Posterior cingulate gyrus (tissue), 11 donors: ENCODE measurements at places on chromosomes 1 and 21.

DNA sequence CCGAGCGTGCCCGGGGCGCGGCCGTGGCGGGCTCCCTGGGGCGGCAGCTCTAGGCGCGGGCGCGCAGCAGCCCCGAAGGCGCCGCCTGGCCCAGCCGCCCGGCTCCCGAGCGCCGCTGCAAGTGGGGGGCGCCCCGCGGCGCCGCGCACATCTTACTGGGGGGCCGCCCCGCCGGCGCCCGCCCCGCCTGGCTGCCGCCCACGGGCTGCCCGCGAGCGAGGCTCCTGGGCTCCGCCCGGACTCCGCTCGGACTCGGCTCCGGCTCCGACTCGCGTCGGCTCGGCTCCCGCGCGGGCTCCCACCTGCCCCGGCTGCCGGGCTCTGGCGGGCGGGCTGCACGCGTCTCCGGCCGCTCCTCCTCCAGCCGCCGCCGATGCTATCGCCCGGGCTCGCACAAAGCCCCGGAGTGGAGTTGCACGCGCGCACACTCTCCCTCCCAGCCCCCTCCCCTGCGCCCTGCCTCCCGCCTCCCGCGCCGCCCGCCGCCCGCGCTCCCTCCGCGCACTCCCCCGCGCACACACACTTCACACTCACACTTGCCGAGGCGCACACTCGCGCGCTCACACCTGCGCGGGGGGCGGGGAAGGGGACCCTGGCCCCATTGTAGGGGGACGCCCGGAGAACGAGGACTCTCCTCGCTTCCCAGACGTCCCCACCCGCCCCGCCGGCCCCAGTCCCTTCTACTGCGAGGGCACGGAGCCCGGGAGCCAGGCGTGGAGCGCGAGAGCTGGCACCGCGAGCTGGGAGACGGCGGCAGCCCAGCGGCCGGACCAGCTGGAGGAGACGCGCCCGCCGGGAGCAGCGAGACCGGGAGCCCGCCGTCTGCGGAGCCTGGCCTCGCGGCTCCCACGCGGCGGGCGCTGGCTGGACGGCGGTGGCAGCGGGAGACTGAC lies at the start of gene GRIK3:
Gene GRIK3 (minus strand): TSS at position 395 of the 893 bp plus-strand sequence. CDS start 407 bp downstream, outside the sequence.
- peak; percentile 53 for DNase-seq

DNA sequence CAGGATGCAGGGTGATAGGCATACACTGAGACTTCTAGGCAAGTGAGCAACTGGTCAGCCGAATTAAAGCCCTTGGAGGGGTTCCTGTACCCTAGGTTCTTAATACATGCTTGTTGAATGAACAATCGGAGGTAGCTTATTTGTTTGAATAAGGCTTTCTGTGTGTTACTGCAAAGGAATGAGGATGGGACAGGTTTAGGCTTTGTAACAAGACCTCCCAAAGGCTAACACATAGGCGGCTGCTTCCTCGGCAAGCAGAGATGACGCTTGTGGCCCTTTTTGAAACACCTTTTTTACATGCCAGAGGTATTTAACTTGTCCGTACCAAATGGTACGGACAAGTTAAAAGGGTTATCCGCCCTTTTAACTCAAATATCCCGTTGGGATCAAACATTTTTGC lies 511.6 kb downstream of the KIF26B start:
- DNase-seq = no peak

DNA sequence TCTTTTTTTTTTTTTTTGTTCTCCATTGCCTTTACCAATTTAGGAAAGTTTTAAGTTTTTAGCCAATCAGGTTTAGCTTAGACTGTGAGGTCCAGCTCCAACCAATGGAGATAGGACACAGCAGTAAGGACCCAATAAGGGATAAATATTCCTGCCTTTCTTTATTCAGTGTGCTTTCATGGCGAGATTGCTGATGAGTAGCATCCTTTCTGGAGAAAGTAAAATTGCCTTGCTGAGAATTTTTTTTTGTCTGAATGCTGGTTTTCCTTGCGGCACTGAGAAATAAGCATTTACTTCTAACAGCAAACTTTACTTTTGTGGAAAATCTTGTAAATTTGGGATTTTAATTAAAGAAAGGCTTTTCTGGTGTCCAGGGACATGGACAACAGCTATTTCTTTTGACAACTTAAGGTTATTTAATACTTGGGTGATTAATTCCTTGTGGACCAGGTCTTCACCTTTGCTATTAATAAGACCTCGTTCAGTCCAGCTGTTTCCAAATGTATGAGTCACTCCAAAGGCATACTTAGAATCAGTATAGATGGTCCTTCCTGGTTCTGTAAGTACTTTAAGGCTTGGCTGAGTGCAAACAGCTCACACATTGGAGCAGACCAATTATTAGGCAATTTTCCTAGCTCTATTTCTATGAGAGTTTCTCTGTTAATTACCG lies 54.1 kb downstream of the SERINC2 start:
- no peak for DNase-seq

DNA sequence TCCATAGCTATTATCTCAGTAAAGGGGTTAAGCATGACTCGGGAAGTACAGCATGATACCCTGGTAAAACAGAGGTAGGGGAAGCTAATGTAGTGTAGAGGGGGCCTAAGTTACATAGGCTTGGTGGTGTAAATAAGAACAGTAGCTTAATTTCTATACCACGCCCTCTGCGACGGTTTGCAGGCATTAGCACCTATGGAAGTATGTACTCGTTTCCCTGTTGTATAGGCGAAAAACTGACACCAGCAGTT lies 470 bp upstream of the NAXE start:
- DNase-seq = no peak

GRCh38 chr1:27473755-27474154 lies 16.2 kb downstream of the WASF2 start:
- no peak for DNase-seq

DNA sequence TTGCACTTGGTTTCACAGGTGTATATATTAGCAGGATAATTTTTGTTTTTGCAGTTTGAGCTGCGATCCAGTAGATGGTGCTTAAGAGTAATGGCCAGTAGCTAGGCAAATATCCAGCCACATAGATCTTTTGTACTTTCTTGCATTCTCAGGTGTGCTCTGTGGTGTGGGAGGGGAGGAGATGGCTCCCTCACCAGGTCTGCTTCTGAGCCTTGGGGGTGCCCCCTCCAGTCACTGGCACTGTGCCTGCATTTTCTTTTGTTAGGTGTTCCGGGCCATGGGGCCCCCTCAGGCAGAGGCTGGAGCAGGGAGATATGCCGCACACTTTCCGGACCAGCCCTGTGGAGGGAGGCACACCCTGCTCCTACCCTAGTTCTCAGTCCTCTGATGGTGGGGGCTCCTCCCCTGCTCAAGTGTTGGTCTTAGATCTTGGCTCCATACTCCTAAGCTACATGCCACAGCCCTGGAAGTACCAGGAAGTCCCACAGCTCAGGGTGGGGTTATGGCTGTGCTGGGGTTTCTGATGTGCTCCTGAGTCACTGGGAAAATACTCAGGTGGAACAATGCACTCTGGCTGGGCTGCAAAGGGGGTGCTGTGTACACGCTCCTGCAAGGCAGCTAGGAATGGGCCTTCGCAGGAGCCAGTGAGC lies 197.6 kb upstream of the DMRTA2 start:
- DNase-seq = no peak

DNA sequence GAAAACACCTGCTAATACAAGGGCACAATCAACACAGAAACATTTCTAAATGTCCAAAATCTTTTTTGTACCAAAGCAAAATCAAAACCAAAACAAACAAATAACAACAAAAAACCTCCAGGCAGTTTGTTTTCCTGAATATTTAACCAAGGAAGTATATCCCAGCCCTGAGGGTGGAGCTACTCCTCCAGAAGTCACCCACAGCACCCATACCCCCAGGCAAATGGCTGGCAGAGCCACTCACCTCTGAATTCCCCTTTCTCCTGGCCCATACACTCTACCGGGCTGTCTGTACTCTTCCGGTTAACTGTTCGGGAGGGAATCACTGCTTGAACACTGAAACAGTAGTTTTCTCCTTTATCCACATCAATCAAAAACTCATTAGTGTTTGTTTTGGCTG lies 9.5 kb downstream of the F3 start:
- no peak for DNase-seq

DNA sequence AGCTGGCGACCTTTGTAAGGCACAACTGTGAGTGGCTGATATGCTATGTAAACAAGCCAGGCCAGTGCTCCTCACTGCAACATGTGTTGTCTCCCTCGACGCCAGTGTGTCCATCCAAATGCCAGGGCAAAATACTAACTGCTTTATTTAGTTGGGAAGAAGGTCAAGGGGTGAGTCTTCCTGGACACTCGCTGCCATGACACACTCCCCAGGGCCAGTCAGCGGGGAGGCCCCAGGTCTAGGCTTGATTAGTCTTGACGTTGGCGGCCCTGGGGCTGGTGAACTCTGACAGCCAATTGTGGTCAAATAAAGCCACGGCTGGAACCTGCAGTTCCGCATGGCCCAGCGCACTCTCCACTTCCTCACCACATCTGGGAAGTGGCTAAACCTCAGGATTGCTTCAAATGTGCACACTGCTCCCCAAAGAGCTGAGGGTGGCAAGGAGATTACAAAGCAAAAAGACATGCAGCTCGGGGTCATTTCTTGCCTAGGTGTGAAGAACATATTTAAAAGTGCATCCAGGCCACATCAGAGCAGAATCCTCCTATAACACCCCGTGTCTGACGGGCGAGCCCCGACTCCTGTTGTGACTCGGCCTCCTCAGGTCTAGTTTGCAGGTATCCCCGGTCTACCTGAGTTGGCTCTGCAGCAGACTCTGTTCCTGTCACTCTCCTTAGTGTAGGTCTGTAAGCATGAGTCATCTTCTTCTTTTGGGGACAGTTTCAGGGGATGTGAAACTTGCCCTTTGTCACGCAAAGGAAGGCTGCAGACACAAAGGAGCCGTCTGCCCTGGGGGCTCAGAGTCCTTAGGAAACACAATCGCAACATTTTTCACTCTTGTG lies 183.5 kb downstream of the RUNX1 start:
- peak; percentile 88 for DNase-seq

DNA sequence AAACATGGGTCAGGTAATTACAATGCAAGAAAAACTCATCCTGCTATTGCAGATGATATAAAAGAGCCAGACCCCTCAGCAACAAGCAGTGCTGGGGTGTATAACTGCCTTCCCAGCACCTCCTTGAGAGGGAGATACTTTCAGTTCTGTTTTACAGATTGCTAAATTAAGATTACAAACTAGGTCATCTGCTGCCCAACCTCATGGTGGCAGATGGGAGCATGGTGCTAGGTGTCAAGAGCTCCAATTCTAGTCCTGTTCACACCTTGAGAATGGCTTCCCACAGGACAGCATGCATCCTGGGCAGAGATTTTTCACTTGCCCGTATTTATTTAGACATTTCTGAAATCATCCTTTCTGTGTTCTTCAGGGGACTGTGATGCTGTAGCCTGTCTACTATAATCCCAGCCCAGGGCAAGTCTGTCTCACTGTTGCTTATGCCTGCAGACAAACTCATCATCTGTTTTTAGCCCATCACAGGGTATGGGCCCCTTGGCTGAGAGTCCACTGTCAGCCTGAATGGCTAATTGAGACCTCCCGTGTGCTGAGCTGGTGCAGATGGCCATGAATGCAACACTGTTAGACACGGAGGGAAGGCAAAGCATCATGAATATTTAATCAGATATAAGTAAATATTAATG lies 40.2 kb upstream of the PBX1 start:
- DNase-seq = no peak

GRCh38 chr21:37337831-37338230 lies 28.7 kb upstream of the DYRK1A start:
- no peak for DNase-seq

- no peak for DNase-seq
Observed at GRCh38 chr1:35447278-35447677, 109.9 kb downstream of the KIAA0319L start.

- DNase-seq = no peak
Observed at GRCh38 chr1:112524986-112525385, 16.2 kb downstream of the WNT2B start.

DNA sequence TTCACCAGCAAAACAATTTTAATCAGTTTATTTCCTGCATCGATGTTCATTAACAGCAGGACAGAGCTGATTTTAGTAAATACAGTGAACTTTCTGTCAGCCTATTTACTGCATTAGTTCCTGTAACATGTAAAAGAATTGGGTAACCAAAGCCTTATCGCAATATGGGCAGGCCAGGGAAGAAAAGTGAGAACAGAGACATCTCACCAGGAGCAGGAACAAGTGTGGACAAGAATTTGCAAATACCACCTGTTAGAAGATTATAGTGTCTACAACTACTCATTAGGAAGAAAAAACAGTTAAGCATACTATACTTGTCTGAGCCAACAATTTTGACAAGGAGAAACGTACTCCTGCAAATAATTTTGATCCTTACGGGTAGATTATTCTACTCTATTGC lies 1293.9 kb downstream of the PLA2G4A start:
- DNase-seq = no peak

- no peak for DNase-seq
Observed at GRCh38 chr1:6143395-6143794, 36.7 kb downstream of the CHD5 start.

DNA sequence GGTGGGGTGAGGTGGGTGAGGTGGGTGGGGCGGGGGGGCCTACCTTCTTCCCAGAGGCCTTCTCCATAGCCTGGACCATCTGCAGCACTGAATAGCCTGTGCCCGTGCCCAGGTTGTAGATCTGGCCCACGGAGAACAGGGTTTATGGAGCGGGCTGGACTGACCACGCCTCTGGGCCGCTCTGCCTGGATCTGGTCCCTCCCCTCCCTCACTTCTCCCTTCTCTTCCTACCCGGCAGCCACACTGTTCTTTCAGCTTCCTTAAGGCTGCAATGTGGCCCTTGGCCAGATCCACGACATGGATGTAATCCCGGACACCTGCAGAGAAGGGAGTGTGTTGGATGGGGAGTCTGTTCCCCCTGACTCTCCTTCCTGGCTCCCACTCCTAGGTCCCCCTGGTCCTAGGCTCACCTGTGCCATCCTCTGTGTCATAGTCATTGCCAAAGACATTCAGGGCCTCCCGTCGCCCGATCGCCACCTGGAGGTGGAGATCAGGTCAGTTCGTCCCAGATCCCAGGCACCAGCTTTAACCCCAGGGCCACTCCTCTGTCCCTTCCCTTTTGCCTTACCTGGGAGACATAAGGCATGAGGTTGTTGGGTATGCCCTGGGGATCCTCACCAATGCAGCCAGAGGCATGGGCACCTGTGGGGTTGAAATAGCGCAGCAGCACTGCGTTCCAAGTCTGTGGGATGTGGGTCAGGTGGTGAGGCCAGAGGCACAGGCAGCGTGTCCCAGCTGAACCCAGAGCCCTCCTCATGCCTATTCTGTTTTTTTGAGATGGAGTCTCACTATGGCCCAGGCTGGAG lies 3.9 kb downstream of the GALE start:
- no peak for DNase-seq

DNA sequence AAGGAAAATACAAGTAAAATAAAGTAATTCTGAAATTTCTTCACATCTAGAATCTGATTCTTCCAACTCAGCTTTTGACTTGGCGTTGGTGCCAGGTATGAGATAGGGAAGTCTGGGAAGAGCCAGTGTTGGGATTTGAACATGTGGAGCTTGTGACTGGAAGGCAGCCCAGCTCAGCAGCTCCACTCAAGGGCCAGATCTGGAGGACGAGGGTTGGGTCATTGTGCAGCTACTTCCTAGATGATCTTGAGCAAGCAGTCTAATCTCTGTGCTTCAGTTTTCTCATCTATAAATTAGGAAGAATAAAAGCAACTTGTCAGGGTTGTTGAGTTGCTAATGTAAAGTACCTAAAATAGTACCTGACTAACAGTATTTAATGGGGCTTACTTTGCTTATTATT lies 5.0 kb downstream of the ADARB1 start:
- no peak for DNase-seq

- DNase-seq = no peak
Observed at GRCh38 chr21:33608559-33608958, 20.1 kb upstream of the DONSON start.
